IPS DF 6.9 (cell line): ENCODE measurements at places on chromosomes 2 and 18.

- no peak for DNase-seq
Measured at GRCh38 chr18:36624451-36625167, 204.2 kb downstream of the TPGS2 start.

DNA sequence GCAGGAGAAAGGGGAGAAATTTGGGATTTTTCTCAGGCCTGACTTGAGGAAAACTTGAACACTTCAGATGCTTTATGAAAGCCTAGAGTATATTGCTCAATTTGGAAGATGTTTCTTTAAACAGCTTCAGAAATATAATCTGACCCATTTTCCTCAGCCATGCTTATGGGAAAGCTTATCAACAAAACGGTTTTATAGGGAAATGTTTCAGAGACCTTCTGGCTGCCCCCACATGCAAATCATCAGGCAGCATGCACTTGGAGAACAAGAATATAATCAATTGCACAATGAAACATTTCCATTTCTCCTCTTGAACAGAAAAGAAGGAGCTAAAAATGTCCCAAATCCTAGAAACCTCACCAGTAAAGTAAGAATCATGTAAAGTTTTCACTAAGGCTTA is 411.2 kb upstream of the ETAA1 start:
- DNase-seq: no peak

DNA sequence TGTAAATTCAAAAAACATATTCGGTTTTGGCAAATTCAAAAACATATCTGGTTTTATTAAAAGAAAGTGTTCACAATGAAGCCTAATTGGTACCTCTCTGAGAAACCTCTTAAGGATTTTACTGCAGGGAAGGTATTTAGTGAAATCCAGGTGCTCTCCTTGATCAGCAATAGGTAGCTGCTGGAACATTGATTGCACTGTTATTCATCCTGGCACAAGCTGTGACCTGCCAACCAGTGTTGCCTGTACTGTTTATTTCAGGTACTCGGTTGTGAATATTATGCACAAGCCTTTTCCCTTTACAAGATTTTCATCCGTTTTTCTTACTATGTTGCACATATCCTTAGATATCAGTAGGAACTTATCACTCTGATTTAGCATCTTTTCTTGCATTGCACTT is 155.8 kb upstream of the ZEB2 start:
- DNase-seq: no peak

DNA sequence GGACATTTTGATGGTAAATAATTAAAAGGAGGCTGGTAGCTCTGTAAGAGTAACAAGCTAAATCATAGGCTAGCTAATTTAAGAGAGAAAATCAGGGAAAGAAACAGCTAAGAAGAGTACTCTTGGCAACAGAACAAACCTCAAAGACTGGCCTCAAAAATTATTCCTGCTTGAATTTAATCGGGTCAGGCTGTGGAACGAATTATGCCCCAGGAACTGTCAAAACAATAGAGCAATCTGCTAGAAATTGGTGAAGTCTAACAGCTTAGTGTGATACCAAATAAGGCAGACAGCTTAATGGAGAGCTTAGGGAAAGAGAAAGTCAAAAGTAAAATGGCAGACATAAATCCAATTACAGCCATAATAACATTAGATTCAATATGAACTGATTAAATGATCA is 215.7 kb downstream of the MREG start:
- no peak for DNase-seq

- no peak for DNase-seq
Measured at GRCh38 chr2:107648781-107649404, 177.8 kb upstream of the RGPD4 start.

GRCh38 chr2:234703258-234703657 is 206.4 kb upstream of the ARL4C start:
- DNase-seq: no peak

DNA sequence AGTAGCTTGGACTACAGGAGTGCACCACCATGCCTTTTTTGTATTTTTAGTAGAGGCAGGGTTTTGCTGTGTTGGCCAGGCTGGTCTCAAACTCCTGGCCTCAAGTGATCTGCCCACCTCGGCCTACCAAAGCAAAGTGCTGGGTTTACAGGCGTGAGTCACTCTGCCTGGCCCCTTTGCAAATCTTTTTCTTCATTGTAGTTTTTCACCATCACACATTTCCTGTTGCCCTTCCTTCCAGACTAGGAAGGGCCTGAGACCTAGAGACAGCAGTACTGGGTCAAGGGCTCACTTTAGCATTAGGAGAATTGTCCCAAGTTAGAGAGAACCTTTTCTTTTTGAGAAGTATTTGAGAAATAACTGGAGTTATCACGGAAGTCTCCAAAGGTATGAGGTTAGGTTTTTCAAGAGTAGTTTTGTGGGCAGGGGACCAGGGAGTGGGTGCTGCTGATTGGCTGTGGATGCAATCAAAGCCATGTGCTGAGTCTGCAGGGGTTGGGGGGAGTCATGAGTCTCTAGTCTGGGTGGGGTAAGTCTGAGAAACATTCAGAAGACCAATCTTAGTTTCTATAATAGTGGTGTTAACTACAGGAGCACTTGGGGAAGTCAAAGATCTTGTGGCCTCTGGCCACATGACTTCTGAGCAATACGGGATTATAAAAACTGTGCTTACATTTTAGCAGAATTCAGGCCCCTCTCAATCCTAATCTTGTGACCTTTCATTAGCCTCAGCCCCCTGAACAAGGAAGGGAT is 23.7 kb downstream of the B3GNT2 start:
- no peak for DNase-seq

DNA sequence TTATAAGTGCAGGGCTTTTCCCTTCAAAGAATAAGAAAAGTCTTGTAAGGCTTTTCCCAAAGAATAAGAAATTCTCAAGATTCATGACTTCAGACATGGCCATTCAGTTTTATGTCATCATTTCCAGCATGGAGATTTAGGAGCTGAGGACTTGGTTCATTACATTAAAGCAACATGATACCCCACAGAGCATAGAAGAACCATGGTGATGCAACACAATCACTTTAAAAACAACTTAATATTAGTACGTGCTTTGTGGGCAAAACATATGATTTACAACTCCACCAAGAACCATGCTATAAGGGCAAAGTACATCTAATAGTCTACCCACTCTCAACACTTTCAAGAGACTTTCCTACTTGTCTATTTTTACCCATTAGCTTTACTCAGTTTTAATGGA is 214.4 kb downstream of the SRBD1 start:
- DNase-seq: no peak

GRCh38 chr2:105924932-105925331 is 180.2 kb downstream of the NCK2 start:
- no peak for DNase-seq

DNA sequence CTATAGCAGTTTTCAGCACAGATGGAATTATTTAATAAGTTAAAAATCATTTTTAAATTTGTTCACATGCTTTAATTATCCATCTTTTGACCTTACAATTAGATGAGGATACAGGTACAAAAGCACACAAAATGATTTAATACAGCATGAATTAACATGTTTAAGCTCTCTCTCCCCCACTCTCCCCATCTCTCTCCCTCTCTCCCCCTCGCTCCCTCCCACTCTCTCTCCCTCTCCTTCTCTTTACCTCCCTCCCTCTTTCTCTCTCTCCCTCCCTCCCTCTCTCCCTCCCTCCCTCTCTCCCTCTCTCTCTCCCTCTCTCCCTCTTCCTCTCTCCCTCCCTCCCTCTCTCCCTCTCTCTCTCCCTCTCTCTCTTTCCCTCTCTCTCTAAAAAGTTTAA is 7.6 kb downstream of the NBAS start:
- no peak for DNase-seq

GRCh38 chr18:27887711-27888495 is 289.0 kb downstream of the CDH2 start:
- no peak for DNase-seq
